Eye (tissue), 1 donor: ENCODE measurements at places on chromosomes 1 and 21.

GRCh38 chr1:97743129-97743528 is 177.7 kb downstream of the DPYD start:
- peak; percentile 39 for DNase-seq

GRCh38 chr1:46130606-46131005 is 1.8 kb downstream of the PIK3R3 start:
- peak; percentile 65 for DNase-seq

DNA sequence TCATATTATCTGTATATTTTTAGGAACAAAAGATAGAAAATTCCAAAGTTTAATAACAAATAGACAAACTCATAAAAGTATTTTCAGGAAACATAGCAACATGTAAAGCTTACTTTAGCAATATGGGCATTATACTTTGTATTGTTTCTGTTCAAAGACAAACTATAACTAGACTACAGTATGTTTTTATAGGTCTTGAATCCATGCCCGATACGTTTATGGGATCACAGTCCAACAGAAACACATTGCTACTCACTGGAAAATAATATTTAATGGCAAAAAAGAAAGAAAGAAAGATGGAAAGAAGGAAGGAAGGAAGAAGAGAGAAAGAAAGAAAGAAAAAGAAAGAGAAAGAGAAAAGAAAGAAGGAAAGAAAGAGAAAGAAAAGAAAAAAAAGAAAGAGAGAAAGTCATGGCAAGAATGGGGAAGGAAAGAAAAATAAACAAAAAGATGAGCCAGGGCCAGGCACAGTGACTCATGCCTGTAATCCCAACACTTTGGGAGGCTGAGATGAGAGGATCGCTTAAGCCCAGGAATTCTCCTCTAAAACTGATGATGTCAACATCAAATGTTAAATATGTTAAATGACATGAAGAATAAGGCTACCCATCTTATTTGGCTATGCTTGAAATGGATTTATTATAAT is 32.7 kb downstream of the TM2D1 start:
- no peak for DNase-seq

DNA sequence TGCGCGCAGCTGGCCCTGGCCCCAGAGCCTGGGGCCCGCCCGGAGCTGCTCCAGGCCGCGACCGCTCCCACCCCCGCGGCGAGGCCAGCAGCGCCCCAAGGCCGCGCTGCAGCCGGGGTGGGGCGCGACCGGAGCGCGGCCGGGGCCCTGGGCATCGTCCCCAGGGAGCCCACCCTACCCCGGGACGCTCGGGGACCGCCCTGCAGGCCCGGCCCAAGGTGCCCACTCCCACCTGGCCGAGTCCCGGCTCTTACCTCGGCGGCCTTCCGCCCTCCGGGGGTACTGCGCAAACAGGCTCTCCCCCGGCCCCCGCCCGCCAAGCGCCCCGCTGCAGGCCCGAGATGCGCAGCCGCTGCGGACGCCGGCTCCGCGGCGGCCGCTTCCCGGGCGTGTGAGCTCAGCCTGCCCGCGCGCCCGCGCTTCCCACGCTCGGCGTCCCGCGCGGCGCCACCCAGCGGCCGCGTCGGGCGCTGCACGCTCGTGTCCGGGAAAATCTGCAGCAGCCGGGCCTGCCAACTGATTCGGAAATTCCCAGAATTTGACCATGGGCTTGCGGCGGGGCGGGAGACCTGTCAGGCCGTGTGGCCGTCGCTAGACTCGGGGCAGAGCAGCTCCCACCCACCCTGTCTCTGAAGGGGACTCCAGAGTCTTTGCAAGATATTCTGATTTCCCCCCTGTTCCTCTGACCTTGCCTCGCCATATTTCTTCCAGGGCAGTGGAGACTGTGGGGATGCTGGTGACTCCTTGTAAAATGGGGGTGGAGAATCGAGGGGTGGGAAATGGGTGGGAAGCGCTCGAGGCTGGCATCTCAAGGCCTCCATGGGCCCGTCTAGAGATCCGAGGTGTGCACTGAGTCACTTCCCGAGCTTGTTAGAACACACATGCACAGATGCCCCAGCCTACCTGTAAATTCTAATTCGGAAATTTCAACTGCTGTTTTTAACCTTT is 41.9 kb downstream of the CD34 start:
- peak; percentile 93 for DNase-seq

GRCh38 chr1:92123868-92124267 is 43.7 kb downstream of the BTBD8 start:
- DNase-seq = no peak

GRCh38 chr21:30153697-30154340 is 12.8 kb downstream of the CLDN17 start:
- DNase-seq = no peak

- no peak for DNase-seq
Observed at GRCh38 chr1:243726806-243727502, 123.1 kb downstream of the AKT3 start.

GRCh38 chr1:40508375-40509341 is at the start of gene EXO5:
Gene EXO5 (plus strand): TSS chr1:40508767. CDS start chr1:40514545, 5,778 bp downstream.
- DNase-seq = peak; percentile 91

- no peak for DNase-seq
Observed at GRCh38 chr1:119532324-119532910, 25.4 kb downstream of the HSD3B1 start.

GRCh38 chr1:176885751-176886150 is 278.8 kb downstream of the ASTN1 start:
- DNase-seq = peak; percentile 46

DNA sequence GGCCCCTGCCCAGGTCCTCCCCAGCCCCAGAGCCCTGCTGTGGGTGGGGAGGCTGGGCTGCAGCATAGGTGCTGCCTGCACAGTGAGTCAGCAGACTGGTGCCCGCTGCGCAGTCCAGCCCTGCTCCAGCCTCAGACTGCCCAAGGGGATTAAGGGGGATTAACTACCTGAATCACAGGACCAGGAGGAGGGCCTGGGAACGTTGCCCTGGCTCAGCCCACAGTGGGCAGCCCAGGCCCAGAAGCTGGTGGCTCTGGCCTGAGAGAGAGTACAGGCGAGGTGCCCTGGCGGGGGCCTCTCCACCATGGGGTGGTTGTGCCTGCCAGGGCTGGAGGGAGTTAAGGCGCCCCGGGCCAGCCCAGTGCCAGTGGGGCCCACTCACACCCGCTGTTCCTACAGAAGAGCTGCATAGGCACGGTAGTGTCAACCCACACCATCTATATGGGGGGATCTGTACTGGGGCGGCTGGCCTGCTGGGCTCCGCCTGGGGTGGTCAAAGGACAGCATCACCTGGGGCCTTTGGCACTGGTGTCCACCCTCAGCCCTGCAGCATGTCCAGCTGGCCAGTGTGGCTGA is 2.3 kb downstream of the OBSCN start:
- no peak for DNase-seq

- no peak for DNase-seq
Observed at GRCh38 chr1:21783679-21784603, 992 bp upstream of the USP48 start.
